ENCODE measurements at places on chromosomes 6 and 20.
A peak's percentile ranks its signal among the peaks of the same experiment; 100 is the strongest.

DNA sequence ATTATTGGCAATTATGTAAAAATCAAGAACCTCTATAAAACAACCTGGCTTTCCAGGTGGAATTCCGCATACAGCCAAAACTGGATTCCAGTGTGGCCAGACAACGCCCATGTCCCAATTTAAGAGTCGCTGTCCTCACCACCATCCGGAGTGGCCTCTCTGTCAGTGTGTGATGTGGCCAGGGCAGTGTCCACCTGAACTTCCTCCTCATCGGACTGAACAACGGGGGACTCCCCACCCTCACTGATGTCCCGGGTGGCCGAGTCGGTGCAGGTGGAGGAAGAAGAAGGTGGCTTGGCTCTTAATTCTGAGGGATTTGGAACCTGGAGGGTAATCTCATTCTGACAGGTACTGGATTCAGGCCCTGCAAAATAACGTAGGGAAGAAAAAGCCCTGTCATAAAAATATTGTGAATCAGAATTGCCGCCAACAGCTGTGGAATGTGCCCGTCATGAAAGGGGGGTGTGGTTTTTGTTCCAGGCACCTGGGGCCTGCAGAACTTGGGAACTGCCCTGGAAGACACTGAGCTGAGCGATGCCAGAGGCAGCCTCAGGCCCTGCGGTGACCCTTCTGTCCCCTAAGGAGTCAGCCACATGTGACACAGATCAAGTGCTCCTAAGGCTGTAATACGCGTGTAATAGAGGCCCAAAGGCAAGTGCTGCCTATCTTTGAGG lies 139.8 kb downstream of the DTNBP1 start:
- no peak for DNase-seq
- H3K27me3 ChIP-seq = no peaks in the 10 kb centered on the region
- no peaks in the 10 kb centered on the region for H3K4me1 ChIP-seq
- no peak overlapping the region for H3K4me3 ChIP-seq

DNA sequence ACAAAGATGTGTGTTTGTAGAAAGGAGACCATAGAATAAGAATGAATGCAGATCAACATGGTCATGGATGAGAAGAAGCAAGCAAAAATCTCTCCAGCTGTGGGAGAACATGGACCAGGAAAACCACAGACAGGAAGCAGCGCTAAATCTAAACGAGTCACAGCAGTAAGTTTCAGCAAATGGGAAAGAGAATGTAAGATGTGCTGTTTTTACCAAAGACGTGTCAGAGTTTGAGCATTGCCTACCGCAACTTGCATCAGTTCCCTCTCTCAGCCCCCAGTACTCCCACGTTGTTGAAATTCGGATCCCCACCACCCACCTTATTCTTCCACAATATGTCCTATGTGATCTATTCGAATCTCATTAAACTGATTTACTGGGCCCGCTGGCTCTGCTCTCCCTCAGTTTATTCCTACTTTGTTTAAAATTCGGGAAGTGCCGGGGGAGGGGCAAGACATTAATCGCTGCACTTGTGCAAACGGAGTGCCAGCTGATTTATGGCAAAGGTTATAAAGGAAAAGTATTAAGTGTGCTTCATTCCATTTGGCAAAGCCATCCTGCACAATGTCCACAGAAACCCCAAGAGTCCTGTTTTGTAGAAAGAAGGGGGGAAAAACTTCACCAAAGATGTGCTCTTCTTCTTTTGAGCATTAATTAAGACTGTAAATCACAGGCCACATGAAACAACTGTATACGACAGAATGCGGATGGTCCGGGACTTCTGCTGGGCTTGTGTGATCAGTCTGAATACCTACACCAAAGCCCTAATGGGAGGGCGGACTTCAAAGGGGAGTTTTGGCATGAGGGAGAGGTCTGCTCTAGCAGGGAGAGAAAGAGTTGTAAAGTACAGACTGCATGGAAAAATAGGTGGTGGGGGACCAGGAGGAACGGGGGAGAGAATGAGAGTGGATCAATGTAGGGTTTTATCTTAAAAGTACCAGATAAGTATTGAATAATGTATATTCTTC lies 59.1 kb upstream of the PRDM1 start:
- H3K4me3 ChIP-seq = no peak overlapping the region
- H3K4me1 ChIP-seq = no peaks in the 10 kb centered on the region

GRCh38 chr20:11894062-11894461 lies 23.6 kb upstream of the BTBD3 start:
- no peak for DNase-seq
- no peaks in the 10 kb centered on the region for H3K36me3 ChIP-seq
- H3K4me1 ChIP-seq = no peaks in the 10 kb centered on the region
- no peak overlapping the region for H3K4me3 ChIP-seq

DNA sequence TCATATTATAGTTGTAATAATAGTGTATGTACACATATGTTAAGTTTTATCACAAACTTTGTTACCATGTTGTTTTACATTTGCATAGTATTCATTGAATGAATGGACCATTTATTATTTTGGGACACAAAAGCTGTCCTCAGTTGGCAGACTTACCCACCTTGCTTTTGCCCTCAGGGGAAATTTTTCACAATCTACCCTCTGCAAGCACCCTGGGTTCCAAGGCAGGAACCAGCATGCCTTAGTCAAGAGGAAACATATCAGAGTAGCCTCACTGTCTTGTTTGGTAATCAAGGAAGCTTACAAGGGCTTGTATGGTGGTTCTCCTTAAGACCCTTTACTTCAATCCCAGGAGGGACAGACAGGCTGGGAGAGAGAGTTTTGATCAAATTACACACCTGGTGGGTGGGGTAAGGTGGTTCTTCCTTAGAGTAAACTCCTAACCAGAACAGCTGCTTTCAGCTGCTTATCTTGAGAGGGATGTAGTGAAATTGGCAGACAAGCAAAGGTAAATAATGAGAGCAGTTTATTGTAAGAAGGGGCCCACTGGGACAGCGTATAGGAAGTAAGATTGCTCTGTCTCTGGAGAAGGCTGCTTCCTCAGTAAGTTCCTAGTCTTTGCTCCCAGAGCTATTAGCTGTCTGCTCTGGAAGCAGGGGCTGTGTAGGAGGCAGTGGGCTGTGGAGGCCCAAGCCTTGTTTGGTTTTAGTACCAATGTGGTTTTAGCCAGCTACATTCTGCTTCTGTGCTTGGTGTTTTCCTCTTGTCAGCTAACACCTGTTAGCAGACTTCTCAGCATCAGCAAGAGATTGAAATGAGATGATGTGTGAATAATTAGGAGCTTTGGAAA lies 31.1 kb downstream of the BRPF3 start:
- H3K27me3 ChIP-seq = no peaks in the 10 kb centered on the region
- no peak overlapping the region for H3K4me3 ChIP-seq
- no peak for DNase-seq
- H3K36me3 ChIP-seq = 0 out of 2 replicates have a peak, but pooled peaks cover 5% of the 10 kb centered on the region
- no peaks in the 10 kb centered on the region for H3K4me1 ChIP-seq

GRCh38 chr20:17625246-17626051 lies 55.6 kb downstream of the DSTN start:
- H3K27me3 ChIP-seq = no peaks in the 10 kb centered on the region
- DNase-seq = no peak
- H3K4me3 ChIP-seq = no peak overlapping the region
- no peaks in the 10 kb centered on the region for H3K4me1 ChIP-seq
- H3K36me3 ChIP-seq = peaks cover 35% of the 10 kb centered on the region

DNA sequence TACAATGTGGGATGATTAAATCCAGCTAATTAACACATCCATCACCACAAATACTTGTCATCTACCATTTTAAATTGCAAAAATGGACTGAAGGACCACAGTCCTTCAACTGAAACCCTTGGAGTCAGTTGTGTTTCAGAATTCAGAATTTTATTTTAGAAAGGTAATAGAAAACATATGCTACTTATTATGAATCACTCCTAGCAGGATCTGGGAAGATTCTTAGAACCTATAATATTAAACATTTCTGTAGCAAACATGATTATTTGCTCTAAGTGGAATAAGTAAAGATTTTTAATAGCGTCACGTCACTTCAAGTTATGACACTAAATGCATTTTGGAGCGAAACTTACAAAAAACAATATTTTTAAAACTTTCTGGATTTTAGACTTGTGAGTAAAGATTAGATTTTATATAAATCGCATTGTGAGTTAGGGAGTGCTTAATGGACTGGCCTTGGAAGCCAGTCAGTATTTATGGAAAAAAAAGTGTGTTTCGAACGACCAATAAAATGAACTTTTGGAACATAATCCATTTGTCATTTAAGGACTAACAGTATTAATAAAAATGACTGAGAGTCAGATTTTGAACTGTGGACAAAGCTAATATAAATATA lies 71.8 kb upstream of the PHACTR2 start:
- no peak overlapping the region for H3K27ac ChIP-seq
- no peak for DNase-seq
- no peaks in the 10 kb centered on the region for H3K36me3 ChIP-seq
- no peaks in the 10 kb centered on the region for H3K27me3 ChIP-seq
- H3K4me3 ChIP-seq = no peak overlapping the region

DNA sequence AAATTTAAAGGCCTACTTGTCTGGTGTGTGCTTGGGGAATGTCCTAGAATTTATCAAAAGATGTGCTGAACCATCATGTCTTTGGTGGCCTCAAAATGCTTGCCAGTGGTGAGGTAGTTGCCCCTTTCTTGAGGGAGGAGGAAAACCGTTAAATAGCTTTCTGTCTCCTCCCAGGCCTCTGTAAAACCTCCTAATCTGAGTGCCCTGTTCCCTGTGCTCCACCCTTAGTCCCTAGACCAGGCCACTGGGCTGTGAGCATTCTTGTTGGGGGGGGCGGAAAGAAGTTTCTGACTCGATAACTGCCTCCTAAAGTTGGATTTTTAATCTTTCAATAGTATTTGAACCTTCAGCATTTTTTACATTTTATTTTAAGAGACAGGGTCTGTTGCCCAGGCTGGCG lies 23.1 kb downstream of the JARID2 start:
- no peak for DNase-seq
- no peak overlapping the region for H3K4me3 ChIP-seq
- no peaks in the 10 kb centered on the region for H3K36me3 ChIP-seq
- no peaks in the 10 kb centered on the region for H3K27me3 ChIP-seq
- no peak overlapping the region for H3K27ac ChIP-seq

GRCh38 chr6:7153789-7154188 lies 46.0 kb downstream of the RREB1 start:
- no peak for DNase-seq
- no peak overlapping the region for H3K27ac ChIP-seq
- no peaks in the 10 kb centered on the region for H3K27me3 ChIP-seq
- no peak overlapping the region for H3K4me3 ChIP-seq
- no peaks in the 10 kb centered on the region for H3K36me3 ChIP-seq

- peak; percentile 72 for DNase-seq
- 0 out of 2 replicates have a peak overlapping the region, but pooled peaks have one; percentile 5 for H3K4me3 ChIP-seq
These were observed 84.1 kb downstream of the TNFAIP3 start for GRCh38 chr6:137951064-137951597.

DNA sequence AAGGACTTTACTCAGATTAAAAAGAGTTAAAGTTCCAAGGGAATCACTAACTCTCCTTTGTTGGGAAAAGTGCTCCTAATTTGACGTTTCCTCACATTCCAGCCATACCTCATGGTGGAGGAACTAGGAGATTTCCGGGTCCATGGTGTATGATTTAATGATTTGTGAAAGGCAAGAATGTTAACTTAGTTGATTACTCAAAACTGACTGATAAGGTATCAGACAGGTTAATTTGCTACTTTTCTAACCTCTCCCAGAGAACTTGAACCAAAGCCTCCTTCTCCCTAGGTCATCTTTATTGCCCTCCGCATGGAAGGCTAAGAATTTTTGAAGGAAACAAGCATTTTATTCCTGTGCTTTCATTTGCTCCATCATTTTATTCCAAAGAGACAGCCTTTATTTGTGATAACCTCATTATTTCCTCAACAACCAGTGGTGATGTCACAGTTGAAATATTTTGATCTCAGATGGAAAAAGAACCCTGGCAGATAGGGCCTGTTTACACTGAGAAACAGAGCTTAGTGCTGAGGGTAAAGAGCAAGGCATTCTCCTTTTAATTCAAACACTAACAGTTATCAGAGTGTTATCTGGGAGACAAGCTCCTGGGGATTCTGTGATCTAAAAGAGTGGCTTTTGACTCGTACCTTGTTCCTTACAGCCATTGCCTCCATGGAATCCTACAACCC lies 57.4 kb upstream of the BMP2 start:
- H3K27me3 ChIP-seq = no peaks in the 10 kb centered on the region
- H3K4me3 ChIP-seq = no peak overlapping the region
- no peak overlapping the region for H3K27ac ChIP-seq
- H3K36me3 ChIP-seq = no peaks in the 10 kb centered on the region

DNA sequence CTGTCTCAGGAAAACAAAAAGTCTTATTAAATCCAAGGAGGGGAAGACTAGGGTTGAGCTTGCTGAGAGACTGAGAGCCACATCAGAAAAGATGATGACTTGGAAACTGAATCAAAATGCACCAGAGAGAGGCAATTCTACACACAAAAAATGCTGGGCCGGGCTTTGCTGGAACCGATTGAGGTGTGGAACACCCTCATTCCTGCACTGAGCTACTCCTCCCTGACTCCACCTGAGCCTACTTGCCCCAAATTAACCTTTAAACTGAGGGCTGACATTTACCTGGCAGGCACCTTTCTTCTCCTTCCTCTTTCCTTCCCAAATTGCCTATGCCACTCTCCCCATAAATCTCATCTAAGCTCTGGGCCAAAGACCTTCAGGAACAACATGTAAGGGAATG lies 40.8 kb upstream of the MBOAT1 start:
- H3K36me3 ChIP-seq = no peaks in the 10 kb centered on the region
- no peaks in the 10 kb centered on the region for H3K4me1 ChIP-seq
- no peaks in the 10 kb centered on the region for H3K27me3 ChIP-seq
- no peak for DNase-seq

GRCh38 chr20:63116412-63117106 lies 99.4 kb downstream of the YTHDF1 start:
- DNase-seq = no peak
- no peaks in the 10 kb centered on the region for H3K36me3 ChIP-seq
- H3K27me3 ChIP-seq = peaks cover 89% of the 10 kb centered on the region

GRCh38 chr6:129776542-129777330 lies 66.8 kb upstream of the ARHGAP18 start:
- H3K4me3 ChIP-seq = no peak overlapping the region
- 0 out of 2 replicates have a peak, but pooled peaks cover 5% of the 10 kb centered on the region for H3K4me1 ChIP-seq
- H3K27me3 ChIP-seq = no peaks in the 10 kb centered on the region

GRCh38 chr20:25507385-25508082 lies 77.8 kb downstream of the NINL start:
- H3K4me1 ChIP-seq = no peaks in the 10 kb centered on the region
- no peak overlapping the region for H3K27ac ChIP-seq
- no peak for DNase-seq

DNA sequence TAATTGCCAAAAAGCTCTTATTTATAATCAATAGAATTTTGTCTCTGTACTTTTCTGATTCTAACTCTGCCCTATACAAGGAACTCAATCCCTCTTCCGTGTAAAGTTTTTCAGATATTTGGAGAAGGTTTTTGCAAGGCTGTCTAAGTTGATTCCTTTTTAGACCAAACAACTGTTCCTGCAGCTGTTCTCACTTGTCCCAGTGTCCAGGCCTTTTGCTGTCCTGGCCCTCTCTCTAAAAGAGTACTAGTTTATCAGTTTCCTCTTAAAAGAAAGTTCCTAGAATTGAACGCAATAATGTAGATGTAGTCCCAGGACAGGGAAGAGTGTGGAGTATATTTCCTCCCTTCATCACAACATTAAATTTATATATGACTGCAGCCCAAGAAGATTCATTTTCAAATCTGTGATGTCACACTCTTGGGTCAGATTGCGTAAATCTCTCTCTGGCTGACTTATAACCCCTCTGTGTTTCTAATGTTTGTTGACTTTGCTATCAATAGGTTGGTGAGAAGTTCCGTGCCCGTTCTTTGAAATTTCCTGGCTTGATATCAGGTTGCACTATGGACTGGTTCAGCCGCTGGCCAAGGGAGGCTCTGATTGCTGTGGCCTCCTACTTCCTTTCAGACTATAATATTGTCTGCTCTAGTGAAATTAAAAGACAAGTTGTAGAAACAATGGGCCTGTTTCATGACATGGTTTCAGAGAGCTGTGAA lies 139.4 kb upstream of the GLP1R start:
- H3K4me1 ChIP-seq = no peaks in the 10 kb centered on the region
- H3K27me3 ChIP-seq = no peaks in the 10 kb centered on the region
- H3K36me3 ChIP-seq = no peaks in the 10 kb centered on the region
- no peak for DNase-seq

All from MM.1S (cell line).